ENCODE measurements at places on chromosomes 1 and 21.

- no peak for DNase-seq
These were observed 33.2 kb upstream of the RD3 start for GRCh38 chr1:211525101-211525676.

DNA sequence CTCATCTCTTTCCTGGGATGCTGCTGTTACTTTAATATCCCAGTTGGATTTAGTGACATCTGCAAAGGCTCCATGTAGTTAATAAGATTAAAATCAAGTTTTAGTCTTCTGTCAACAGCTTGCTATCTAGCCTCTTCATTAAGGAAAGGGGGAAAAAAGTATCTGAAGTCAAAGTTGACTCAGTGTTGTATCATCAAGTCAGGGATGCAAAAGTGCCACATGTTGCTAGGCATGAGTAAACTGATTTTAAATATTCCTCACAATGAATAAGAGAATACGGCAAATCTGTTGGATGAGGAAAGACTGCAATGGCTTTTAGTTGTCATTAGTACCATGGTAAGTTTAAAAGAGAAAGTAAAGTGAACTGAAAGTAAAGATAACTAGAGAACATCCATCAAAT is 383.2 kb upstream of the ZRANB2 start:
- peak; percentile 8 for DNase-seq

GRCh38 chr1:231091831-231092301 is 51.8 kb upstream of the FAM89A start:
- DNase-seq: no peak

- no peak for DNase-seq
These were observed 18.4 kb upstream of the CDCA8 start for GRCh38 chr1:37673920-37674319.

DNA sequence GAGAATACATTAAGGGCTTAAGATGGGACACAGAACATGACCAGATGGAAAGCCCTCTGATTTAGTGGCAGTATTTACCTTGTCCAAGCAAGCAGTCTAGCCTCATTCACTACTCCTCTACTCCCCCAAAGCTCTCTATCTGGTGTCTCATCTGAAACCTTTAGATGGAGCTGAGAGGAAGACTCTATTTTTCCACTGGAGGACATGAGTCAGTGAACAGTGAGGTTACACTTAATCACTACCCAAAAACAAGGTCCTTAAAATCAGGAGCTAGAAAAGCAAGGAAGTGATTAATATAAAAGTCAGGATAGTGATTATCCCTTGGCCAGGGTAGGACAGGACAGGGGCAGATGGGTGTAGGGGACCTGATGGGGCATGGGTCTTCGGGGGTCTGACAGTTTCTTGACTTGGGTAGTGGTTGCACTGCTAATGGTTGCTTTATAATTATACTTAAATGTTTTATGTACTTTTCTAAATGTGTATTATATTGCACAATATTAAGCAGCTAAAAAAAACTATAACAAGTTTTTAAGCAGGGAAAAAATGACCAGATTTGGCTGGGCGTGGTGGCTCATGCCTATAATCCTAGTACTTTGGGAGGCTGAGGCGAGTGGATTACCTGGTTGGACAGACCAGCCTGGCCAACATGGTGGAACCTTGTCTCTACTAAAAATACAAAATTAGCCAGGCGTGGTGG is 3.0 kb downstream of the PTPN22 start:
- no peak for DNase-seq

DNA sequence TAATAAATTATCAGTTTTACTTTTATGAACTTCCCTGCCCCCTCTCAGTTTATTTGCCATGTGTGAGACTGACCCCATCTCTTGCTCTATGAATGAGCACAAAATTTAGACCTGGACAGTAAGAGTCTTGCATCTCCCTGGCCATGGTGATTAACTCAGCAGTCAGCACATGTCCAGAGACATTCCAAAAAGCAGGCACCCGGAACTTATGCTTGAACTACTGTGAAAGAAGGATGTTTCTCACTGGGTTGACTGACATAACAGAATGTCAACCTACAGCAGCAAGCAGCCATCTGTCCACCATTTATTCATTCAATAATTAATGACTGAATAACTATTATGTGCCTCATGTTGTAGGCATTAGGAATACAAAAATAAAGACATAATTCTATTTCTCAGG is 11.3 kb upstream of the SEC16B start:
- no peak for DNase-seq

DNA sequence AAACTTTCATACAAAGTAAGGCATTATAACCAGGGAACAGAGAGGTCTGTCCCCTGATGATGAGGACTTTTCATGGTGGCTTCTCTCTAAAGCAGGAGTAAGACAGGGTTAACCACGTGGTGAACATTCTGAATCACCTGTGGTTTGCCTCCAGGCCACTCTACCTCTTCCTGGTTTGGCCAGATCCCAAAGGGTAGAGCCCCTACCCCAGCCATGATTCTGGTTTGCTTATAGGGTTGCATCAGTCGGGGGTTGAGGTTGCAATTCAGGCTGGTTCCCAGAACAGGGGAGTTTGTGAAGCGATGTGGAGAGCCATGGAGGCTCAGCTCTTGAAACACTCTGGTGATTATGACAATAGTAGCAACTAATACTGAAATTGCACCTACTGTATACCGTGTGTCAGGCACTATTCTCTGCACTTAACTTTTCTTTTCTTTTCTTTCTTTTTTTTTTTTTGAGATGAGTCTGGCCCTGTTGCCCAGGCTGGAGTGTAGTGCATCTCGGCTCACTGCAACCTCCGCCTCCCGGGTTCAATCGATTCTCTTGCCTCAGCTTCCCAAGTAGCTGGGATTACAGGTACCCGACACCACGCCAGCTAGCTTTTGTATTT is 8.3 kb downstream of the CNR2 start:
- no peak for DNase-seq

DNA sequence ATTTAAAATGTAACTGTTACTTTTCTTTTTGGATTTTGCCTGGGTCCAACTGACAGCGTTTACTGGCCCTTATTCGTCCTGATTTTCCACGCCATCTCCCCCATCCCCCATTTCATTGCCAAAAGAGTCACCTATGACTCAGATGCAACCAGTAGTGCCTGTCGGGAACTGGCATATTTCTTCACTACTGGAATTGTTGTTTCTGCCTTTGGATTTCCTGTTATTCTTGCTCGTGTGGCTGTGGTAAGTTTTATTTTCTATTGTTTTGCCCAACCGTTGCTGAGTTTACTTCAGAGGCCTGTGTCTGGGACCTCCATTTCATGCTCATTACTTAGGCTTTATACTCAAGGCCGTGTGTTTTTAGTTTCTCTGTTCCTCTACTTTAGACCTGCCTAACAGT is 9.3 kb downstream of the LEPR start:
- no peak for DNase-seq

GRCh38 chr1:211843507-211844298 is 13.1 kb upstream of the LPGAT1 start:
- DNase-seq: no peak

DNA sequence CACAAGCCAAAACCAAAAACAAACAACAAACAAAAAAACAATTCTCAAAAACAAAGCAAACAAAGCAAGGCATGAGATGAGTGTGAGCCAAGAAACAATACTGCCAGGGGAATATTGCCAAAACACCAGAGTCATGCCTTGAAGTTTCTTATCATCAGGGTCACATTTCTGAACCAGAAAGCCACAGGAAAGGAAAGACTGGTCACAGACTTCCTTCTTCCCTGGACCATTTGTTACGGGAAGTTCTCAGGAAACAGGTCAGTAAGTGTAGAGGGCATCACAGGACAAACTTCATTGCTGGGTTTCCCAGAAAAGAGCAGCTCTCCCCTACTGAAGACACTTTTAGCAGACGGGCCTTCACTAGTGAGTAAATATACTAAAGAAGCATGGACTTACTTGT is 191.2 kb downstream of the GABPA start:
- DNase-seq: no peak

GRCh38 chr1:240020871-240021270 is 70.8 kb upstream of the FMN2 start:
- DNase-seq: peak; percentile 81

GRCh38 chr1:97137862-97138514 is 416.4 kb downstream of the PTBP2 start:
- DNase-seq: peak; percentile 95

DNA sequence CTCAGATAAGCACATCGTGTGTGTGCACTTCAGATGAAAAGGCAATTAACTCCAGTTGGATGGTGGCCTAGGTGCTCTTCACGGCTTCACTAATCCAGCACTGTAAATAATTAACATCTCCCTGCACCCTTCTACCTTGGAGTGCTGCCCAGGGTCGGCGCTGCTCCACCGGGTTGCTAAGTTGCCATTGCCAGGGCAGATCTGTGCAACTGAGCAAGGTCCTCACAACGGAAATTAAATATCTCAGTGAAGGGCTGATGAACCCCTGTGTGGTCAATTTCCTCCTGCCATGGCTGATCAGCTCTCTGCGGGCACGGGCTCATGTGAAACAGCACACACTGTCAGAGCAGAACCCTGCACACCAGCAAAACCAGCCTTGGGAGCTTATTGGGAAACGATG is 63.2 kb downstream of the SYDE2 start:
- DNase-seq: peak; percentile 86

GRCh38 chr1:12129624-12130023 is 37.2 kb upstream of the TNFRSF1B start:
- no peak for DNase-seq

- no peak for DNase-seq
These were observed 282 bp upstream of the LYPLAL1 start for GRCh38 chr1:219173434-219173757.

DNA sequence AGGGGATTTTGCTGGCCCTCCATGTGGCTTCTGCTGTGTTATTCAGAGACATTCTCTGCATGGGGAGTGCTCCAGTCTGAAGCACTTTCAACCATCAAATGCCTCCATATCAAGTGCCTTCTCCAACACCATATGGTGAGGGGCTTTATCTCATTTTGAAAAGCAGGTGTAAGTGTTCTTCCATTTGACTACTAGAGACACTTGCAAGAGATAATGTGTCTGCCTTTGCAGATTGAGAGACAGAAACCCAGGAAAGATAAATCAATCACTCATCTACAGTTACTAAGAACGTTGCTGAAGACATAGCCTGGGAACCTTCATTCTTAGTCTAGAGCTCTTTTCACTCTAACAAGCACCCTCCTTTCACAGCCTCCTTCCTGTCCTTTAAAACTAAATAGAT is 29.5 kb upstream of the REG4 start:
- DNase-seq: peak; percentile 84

GRCh38 chr21:46211786-46212720 is 16.5 kb downstream of the LSS start:
- DNase-seq: no peak

DNA sequence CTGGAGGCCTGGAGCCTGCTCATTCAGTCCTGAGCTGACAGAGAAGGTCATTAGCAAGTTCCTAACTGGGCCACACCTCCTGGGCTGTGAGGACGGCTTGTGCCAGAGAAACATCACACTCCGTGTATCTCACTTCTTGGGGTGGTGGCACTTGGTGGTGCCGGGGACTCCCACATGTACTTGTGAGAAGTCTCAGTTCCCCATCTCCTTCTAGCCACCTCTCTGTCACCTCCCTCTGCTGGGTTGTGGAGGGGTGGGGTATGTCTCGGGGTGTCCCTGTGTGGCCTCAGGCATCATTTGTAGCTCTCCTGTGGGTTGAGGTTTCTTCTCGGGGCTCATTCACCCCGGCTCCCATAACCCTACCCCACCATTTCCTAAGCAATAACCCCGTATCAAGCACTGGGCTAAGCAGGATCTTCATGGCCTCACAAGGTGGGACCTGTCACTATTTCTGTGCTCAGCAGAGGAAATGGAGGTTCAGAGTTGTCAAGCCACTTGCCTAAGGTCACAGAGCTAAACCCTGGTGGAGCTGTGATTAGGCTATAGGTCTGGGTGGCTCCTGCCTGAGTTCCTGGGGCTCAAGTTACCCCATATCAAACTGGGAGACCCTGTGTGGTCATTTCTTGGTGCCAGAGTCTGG is 62.5 kb downstream of the UBIAD1 start:
- DNase-seq: no peak

DNA sequence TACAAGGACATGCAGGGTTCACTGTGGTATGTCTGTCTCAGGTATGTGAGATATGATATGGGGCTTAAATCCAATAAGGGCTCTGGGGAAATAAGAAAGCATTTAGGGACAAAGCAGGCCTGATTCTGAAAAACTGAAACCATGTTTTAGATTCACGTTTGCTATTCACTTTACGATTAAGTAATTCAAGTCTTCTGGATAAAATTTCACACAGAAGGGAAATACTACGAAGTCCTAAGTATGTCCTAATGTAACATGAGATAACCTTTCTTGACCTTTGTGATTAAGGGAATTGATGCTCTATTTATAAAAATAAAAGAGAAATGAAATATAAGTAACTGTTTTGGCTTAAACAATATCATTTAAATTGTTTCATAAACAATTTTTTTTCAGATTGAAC is 55.4 kb downstream of the HNRNPR start:
- DNase-seq: no peak

- DNase-seq: no peak
These were observed 108.0 kb downstream of the DNM3 start for GRCh38 chr1:171949316-171949715.

GRCh38 chr1:201268604-201269151 is 14.6 kb upstream of the PKP1 start:
- peak; percentile 84 for DNase-seq

- DNase-seq: no peak
These were observed 13.0 kb upstream of the KLHDC8A start for GRCh38 chr1:205369701-205370123.

- DNase-seq: peak; percentile 95
These were observed 37.4 kb downstream of the TRIT1 start for GRCh38 chr1:39845569-39846566.

GRCh38 chr1:58818976-58819375 is 35.1 kb upstream of the JUN start:
- DNase-seq: no peak

DNA sequence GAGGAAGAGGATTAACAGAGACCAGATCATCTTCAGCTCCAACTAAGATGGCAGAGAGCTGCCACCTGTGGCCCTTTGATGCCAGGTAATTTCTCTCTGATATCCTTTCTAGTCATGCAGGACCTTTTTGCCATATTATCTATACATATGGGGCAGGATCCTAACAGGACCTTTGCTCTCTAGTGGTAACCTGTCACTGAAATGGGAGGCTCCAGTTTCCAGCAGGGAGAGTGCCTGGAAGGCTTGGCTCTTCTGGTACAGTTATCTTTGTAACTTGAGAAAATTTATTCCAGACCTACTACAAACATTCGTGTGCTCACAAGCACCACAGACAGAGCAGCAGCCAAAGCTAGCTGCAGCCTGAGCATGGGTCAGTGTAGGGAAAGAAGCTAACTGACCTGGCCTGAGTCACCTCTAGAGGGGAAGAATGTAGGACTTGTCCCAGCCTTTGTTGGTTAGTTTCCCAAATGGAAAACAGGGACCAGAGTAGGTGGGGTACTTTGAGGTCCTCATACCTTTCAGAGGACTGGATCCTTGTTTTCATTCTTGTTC is 86.5 kb upstream of the MACF1 start:
- no peak for DNase-seq

DNA sequence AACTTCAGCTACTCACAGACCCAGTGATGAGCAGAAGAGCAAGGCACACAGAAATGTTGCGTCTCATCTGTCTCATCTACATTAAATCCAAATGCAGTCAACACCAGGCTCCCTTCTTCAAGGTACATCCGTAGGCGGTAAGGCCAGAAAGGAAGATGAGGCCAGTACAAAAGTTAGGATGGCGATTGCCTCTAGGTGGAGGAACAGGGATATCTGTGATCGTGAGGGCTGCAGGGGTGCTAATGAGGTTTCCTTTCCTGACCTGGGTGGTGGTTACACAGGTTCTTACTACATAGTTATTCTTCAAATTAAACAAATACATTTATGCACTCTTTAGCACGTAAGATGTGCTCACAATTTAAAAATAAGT is 1.4 kb upstream of the MYBPH start:
- DNase-seq: no peak

GRCh38 chr1:24695202-24695974 is 49.9 kb upstream of the CLIC4 start:
- DNase-seq: no peak

Measured in NCI-H524 treated with DMSO at 0.1 percent for 48 hours (cell line).